ENCODE measurements at places on chromosomes 6 and 20. TPM values are rescaled to one million over a fixed set of nuclear protein-coding genes. Genes with fewer than 3 reads are reported as not detected.

Gene PARD6B
- total RNA-seq: 0.27 TPM

Gene BCAS1
- not detected for total RNA-seq

Gene PHACTR3
- total RNA-seq: not detected

Gene SMPD2
- total RNA-seq: 11.7 TPM

Gene KCNK5
- total RNA-seq: not detected

Gene SEC23B
- 47.5 TPM for total RNA-seq

Gene PBOV1
- total RNA-seq: not detected
